Activated naive CD8-positive, alpha-beta T cell treated with anti-CD3 and anti-CD28 coated beads for 36 hours (primary cell): ENCODE measurements at places on chromosomes 2 and 18.

GRCh38 chr2:29022679-29023078, 41.6 kb downstream of the TOGARAM2 start:
- no peak for DNase-seq

DNA sequence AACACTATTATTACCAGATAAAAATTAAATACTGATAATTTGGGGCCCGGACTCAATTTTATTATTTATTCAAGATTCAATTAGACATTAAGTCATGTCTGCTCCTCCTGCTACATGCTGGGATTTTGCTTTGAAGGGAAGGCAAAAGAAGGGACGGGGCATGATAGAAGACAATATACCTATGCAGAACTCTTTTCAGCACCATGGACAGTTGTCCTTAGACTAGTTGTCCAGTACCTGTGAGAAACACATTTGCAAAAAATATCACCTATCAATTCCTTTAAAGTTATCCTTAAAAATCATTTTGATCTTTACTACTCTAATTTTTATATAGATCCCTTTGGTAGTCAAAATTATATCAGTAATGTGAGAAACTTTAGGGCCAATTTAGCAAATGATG, 100.2 kb upstream of the SULT1C3 start:
- no peak for DNase-seq

GRCh38 chr2:143361346-143361745, 232.1 kb downstream of the ARHGAP15 start:
- no peak for DNase-seq

GRCh38 chr2:170484552-170484951, 230.6 kb upstream of the SP5 start:
- no peak for DNase-seq

DNA sequence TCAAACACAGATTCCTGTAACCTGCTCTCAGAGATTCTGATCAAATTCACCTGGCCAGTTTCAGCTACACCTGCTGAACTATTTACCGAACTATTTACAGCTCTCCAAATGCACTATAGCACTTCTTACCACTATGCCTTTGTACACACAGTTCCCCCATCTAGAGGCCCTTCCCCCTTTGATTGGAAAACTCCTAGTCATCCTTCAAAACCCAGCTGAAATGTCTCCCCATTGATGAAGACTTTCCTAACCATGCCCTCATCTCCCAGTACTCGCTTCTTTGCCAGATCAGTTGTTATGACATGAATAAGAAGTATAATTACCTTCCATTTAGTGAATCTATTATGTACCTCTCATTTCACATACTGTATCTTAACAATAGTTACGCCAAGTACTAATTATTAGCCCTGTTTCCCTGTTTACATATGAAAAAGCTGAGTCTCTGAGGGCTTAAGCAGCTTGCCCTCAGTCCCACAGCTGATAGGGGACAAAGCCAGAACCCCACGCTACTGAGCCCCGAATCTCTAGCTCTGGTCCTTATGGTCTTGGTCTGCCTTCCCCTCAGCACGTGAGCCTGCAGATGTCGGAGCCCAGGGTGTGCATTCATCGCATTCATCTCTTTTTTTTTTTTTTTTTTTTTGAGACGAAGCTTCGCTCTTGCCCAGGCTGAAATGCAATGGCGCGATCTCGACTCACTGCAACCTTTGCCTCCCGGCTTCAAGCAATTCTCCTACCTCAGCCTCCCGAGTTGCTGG, 64.7 kb upstream of the ASAP2 start:
- DNase-seq: no peak

DNA sequence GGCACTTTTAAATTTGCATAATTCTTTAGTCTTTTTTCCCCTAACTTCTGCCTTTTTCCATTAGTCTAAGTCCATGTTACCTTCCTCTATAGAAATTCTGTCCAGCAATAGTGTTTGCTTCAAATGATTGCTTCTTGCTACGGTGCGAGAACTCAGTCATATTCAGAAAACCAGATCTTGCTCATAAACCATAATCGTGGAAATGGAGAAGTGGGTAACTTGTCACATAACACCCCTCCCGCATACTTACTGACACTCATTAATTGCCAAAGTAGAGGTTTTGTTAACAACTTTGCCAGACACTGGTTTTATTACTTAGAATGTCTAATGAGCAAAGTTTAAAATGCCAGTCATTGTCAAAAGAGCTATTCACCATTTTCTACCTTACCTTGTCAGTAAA, 94.3 kb upstream of the TWSG1 start:
- DNase-seq: no peak
